Inflammatory macrophage treated with lipopolysaccharide for 4 hours (primary cell): ENCODE measurements at places on chromosomes 5 and 9.

DNA sequence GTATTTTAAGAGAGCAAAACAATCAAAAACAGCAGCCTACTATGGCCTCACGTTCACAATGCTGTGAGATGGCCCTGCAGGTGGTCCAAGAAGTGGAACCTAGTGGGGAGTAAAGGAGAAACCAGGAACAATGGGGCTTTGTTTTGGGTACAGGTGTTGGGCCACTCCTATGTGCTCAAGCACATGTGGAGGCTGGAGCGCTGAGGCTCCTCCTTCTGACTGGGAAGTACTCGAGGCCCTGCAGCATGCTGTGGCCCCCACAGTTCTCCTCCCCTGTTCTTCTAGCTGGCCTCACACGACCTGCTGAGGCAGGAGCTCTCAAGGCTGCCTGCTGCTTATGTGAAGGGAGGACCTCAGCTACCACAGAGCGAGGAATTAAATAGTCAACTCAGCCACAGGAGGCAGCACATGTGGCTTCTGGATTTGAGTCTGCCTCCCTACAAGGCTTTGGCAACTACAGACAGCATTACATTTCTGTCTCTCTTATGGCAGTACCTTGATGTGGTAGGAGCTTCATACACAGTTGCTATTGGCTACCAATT lies 482.3 kb downstream of the SPOCK1 start:
- DNase-seq, result no peak

DNA sequence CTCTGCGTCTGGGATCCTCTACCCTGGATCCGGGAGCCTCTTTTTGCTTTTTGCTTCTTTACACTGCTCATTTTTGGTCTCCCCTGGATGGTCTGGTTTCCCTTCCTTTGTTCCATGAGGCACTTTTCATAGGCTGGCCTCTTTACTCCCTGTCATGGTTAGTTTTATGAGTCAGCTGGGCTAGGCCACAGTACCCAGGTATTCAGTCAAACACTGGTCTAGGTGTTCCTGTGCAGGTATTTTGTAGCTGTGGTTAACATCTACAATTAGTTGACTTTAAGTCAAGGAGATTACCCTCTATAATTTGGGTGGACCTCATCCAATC lies 17.5 kb downstream of the ANKRD33B start:
- no peak for DNase-seq

GRCh38 chr5:110631236-110631635 lies 95.2 kb downstream of the TMEM232 start:
- no peak for DNase-seq

DNA sequence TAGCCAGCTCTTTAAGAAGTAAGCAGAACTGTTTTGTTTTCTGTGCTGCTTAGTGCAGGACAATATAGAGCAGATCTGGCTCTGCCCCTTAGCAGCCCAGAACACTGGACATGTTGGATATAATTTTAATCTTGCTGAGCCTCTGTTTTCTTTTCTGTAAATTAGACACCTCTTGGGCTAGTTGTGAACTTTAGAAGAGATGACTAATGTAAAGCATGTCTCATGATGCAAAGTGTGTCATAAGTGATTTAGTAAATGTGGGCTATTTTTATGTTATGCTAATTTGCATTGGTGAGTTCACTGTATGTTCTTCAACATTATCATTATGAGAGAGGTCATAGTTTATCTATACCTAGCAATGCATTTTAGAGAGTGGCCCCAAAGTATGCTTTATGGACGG lies 156.1 kb upstream of the ADAMTSL1 start:
- no peak for DNase-seq

GRCh38 chr5:147063943-147064342 lies 170.9 kb upstream of the STK32A start:
- DNase-seq, result no peak

DNA sequence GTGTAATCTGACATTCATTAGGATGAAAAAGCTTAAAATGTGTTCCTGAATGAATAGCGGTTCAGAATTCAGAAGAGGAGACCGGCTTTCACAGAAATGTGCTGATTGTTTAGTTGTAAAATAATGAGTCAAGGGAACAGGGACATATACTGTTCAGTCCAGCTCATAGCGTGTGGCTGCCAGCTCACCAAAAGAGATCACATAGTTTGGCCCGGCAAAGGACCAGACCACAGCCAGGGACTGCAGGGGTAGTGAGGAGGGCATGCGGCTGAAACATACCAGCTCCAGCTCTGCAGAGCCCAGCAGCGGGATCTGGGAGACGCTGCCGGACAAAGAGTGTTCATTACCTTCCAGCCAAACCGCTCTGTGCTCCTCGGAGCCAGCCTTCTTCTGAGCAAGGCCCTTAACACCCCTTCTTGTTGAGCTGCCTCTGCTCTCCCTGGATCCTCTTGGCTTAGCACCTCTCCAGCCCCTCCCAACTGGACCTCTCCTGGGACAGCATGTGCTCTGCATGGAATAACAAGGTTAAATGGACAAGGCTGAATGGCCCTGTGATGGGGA lies 116.8 kb upstream of the CNTLN start:
- no peak for DNase-seq

GRCh38 chr9:137786511-137786920 lies 91.1 kb upstream of the CACNA1B start:
- DNase-seq, result no peak

DNA sequence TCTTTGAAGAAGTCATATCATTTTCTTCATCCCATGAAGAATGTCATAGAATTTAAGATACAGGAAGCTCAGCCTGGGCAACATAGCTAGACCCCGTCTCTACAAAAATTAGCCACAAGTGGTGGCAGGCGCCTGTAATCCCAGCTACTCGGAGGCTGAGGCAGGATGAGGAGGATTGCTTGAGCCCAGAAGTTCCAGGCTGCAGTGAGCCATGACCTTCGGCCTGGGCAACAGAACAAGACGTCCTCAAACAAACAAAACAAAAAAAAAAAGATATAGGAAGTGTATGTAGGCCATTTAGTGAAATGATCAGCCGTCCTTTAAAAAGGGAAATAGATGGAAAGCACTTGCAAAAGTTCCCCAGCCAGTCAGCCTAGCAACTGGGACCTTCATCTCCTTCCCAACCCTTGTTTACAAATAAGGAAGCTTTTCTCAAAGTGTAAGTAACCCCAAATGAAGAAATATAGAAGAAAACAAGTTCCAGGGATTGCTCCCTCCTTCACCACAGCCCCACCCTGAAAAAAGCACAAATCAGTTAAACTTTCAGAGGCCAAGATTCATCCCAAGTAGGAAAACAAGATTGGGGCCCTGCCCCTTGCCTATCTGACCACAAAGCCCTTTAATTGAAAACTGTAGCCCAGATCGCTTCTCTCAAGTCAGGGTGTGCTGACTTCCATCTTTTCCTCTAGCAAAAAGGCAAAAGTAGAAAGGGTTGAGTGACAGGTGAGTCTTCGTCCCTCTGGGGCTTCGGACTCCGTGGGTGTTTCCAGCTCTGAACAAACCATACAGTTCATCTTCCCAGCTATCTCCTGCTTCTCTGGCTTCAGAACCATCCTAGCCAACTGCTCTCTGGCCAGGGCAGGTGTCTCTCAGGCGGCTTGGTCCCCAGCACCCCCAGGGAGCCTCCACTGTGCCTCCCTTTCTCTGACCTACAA lies 1.2 kb downstream of the SLC31A2 start:
- DNase-seq, result peak; percentile 88

GRCh38 chr5:134846641-134846960 lies 833 bp downstream of the C5orf24 start:
- peak; percentile 29 for DNase-seq

GRCh38 chr9:95715868-95716435 lies 159.5 kb upstream of the ERCC6L2 start:
- DNase-seq, result no peak

GRCh38 chr9:37921168-37921510 lies 17.2 kb upstream of the SLC25A51 start:
- DNase-seq, result no peak

GRCh38 chr9:135971111-135971766 lies 10.1 kb upstream of the UBAC1 start:
- no peak for DNase-seq

DNA sequence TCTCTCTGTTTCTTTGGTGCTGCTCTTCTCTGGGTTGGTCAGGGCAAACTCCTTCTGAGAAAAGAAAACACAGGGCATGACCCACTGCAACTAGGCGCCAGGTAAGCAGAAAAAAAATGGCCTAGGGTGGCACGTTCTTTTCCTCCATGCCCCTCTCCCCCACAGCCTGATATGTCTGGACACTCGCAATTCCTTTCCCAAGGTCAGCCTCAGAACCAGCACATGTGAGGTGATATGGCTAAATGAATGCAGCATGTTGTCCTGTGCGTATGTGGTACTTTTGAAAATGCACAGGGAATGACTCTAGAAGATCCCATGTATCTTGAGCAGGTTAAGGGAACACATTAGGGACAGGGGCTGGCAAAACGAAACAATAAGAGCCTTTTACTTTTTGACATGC lies 77.0 kb downstream of the SIL1 start:
- DNase-seq, result no peak

DNA sequence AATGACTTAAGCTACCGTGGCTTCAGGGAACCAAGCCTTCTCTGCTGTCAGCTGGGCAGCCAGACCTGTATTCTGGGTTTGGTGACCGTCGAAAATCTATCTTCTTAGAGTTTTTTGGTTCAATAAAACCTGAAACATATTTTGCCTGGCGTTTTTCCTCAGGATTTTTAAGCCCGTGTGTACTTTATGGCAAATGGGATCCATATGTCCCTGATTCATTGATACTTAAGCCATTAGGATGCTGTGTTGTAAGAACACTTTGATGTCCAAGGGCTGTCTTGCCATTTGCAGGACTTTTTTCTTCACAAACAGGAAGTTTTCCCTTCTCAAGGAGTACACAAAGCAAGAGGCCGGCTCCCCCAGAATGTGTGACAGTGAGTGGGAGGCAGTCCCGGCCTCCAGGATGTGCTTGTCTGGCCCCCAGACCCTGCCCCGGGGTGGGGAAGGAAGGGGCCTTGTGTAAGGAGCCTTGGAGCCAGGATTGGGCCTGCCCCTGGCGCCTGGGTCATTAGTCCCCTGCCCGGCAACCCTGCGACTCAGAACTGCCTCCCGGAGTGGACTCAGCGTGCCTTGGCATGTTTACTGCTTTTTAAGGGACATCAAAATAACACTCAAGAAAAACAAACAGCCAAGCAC lies 83.4 kb upstream of the SMIM23 start:
- no peak for DNase-seq

DNA sequence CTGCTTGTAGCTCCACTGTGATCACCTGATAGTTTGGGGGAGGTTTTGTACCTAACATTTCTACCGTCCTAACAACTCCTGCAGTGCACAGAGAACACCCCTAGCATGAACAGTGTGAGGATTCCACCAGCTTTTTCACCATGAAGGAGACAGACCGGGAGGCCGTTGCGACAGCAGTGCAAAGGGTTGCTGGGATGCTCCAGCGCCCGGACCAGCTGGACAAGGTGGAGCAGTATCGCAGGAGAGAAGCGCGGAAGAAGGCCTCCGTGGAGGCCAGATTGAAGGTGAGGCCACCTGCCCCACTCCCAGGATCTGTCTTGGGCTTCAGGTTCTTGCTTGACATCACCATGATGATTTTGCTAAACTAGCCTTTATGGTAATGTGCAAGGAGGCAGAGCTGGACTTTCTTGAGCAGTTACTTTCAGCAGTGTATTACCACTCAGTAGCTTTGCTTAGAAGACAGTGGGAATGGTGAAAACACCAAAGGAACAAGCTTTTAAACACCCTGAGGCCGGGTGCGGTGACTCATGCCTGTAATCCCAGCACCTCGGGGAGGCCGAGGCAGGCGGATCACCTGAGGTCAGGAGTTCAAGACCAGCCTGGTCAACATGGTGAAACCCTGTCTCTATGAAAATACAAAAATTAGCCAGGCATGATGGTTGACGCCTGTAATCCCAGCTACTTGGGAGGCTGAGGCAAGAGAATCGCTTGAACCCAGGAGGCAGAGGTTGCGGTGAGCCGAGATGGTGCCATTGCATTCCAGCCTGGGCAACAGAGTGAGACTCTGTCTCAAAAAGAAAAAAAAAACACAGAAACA lies 3.3 kb downstream of the EXOC3 start:
- DNase-seq, result no peak

DNA sequence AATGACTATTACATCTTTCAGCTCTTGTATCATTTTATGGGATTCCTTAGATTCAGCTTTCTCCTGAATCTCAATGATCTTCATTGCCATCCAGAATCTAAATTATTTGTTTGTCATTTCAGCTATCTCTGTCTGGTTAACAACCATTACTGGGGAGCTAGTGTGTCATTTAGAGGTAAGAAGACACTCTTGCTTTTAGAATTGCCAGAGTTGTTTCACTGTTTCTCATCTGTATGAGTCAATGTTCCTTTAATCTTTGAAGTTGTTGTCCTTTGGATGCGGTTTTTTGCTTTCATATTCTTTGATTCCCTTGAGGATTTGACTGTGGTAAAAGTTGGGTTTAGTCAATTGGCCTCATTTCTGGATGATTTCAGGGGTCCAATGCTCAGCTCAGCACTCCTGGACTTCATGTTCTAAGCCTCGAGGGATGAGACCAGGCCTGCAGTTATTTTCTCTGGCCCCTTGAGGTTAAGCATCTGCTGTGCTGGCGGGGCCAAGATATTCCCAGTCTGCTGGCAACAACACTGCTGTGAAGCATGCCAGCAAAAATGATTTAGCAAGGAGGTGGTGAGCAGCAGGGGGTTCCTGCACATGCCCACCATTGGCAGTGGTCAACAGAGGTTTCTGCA lies 102.4 kb upstream of the PCSK5 start:
- no peak for DNase-seq

- no peak for DNase-seq
Observed at GRCh38 chr5:116573279-116573701, 1.3 kb downstream of the SEMA6A start.

DNA sequence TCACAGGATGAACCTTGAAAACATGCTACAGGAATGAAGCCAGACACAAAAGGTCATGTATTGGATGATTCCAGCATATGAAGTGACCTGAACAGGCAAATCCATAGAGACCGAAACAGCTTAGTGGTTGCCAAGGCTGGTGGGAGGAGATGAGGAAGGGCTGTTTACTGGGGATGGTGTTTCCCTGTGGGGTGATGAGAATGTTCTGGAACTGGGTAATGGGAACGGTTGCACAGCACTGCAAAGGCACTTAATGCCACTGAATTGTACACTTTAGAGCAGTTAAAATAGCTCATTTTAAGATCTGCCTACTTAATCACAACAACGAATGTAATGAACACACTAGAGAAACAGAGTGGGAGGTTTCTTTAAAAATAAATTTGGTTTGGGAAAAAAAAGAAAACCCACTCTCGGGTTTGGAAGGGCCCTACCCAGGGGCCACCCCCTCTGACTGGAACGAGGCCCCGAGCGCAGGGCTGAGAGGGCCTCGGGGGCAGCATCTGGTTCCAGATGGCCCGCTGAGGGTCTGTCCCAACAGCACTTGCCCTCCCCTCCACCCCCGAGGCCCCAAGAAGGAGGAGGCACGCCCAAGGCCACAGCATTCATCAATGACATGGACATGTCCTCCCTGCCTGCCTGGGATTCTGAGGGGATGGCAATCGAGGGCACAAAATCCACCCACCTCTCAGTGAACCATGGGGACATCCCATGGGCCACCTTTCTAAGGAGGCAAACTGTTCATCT lies 31.7 kb downstream of the SARDH start:
- no peak for DNase-seq
